ENCODE measurements at places on chromosomes 2 and 18.

DNA sequence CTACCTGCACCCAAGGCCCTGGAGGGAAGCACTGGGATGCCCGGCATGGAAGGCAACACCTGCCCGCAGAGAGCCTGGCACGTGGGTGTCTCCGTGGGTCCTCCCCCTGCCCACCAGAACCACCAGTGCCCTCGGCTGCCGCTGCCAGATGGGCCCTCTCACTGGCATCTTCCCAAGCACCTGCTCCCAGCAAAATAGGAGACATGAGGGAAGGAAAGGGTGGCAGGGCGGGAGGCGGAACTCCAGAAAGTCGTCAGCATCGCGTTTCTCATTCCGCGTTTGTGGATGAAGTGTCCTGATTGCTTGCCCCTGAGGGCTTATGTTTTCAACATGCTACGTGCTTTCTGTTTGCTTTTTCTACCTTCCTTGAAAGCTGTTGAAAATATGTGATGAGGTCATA, 8.8 kb upstream of the SNTG2 start:
- no peak for DNase-seq

DNA sequence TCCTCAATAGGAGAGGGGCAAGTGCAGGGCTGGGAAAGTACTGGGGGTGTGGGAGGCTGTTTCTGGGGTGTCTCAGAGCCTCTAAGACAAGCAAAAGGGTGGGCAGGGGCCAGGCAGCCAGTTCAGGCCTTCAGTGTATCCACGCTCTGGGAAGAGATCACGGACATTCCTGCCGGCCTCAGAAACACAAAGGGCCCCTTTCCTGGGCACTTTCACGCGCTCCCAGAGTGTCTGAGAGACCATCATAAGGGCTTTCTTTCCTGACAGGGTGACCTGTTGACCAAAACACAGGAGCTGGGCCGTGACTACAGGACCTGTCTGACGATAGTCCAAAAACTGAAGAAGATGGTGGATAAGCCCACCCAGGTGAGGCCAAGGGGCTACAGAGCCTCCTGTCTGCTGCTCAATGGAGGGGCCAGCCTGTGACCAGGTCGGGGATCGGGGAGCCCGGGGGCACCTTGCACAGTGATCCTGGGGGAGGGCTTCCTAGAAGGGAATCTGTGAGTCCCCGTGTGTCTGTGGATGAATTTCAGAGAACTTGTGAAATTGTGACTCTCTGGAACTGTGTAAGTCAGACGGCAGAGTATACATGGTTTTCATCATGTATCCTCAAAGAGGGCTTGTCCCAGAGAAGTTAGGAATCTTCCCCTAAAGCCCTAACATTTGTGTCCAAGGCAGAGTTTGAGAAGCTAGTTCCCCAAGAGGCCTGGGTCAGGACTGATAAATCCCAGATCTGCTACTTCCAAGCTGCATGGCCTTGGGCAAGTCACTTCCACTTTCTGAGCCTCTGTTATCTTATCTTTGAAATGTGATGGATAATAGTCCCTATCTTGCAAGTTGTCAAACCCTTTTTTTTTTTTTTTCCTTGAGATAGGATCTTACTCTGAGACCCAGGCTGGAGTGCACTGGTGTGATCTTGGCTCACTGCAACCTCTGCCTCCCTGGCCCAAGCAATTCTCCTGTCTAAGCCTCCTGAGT, 1.8 kb downstream of the GNLY start:
- peak; percentile 15 for DNase-seq

DNA sequence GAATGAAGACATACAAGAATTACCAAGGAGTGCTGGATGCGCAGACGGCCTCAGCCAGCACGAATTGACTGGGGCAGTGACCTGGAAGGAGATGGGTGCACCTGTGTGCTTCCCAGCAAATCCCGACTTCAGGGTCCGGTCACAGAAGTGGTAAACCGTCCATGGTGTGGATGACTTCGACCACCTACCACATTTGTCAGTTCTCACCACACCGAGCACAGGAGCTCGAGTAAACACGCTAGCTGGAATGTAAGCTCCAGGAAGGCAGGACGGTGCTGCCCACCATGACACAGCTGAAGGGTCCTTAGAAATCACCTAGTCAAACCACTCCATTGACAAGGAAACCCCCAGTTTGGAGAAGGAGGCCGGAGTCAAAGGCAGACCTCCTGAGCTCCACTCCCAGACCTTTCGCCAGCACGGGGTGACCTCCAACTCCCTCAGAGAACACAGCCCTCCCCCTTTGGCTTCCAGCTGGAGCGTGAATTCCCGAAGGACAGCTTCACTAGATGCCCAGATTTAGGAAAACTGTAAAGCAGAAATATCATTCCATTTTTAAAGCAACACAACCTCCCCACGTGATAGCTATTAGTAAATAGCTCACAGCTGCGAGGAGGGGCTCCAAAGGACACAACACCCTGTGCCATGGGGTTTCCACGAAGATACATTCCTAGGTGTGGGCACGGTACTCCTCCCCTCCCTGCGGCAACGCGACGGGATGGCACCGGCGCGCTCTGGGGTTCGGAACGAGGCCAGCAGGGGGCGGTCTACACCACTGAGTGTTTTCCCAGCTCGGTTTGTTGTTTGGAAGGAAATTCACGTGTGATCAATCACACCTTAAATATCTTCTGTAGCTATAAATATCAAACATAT, 34.1 kb upstream of the GNAL start:
- no peak for DNase-seq

GRCh38 chr2:162072976-162073887, 783 bp downstream of the DPP4 start:
- DNase-seq = no peak

- peak; percentile 73 for DNase-seq
These were observed 29.4 kb downstream of the AOX1 start for GRCh38 chr2:200615247-200615646.

GRCh38 chr18:22168360-22168921, 948 bp upstream of the GATA6 start:
- DNase-seq = no peak

- no peak for DNase-seq
These were observed 86.4 kb downstream of the OSR1 start for GRCh38 chr2:19272039-19272438.

GRCh38 chr2:170783549-170783948, 13.4 kb downstream of the ERICH2 start:
- no peak for DNase-seq

- no peak for DNase-seq
These were observed at the start of gene KHK for GRCh38 chr2:27086724-27087593. Gene KHK (plus strand): TSS chr2:27086772. CDS start chr2:27087260, 488 bp downstream.

GRCh38 chr2:233470839-233471238, 95.7 kb downstream of the USP40 start:
- DNase-seq = no peak

DNA sequence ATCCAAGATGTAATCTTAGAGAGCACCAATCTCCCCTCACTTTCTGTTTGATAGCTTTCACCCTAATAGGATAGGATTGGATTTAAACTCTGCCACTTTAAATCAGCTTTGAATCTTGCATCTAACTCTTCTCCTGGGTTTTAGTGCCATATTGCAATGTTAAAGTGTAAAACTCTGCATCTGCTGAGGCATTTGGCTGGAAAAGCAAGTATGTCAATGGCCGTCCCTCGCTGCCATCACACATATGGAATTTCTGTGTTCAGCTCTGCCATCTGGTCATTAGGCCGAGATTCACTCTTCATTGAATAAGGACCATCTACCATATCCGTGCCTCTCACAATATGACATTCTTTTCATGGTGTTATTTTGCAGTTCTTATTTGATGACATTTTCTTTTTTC, 728.1 kb upstream of the PIK3C3 start:
- DNase-seq = no peak

DNA sequence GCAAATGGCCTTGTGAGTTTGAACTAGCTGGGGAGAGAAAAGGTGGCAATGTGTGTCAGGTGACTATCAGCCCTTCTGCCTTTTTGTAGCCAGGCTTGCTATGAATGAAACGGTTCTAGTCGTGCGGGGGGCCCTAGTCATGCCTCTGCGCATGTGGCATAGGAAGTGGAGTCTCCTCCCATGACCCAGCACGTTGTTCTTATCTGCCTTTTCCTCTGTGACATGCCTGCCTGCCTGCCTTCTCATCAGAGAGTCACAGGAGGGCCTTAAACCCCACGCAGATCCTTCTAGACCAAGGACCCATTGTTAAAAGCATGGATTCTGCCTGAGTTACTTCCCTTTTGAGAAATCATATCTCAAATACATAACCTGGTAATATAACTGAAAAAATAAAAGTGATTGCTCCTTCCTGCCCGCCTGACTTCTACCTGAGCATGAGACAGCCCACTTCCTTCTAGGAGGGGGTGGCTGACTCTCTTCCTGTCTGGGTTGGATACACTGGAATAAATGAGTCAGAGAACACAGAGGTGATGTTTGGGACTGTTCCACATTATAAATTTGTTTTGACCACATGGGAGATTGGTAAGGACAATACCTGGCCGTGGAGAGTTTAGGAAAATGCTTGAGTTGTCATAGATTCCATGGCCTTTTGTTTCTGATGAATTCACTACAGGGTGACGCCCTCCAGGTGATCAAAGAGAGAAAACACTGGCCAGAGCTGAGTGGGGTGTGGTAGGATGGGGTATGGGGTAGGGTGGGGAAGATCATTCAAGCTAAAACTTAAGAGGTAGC, 49.8 kb downstream of the FBLN7 start:
- DNase-seq = no peak
